ENCODE measurements at places on chromosomes 16 and 17.

- DNase-seq = no peak
Observed at GRCh38 chr17:2368359-2368758, 31.1 kb downstream of the SGSM2 start.

GRCh38 chr17:77480509-77481215 lies 339.9 kb downstream of the SEC14L1 start:
- no peak for DNase-seq

GRCh38 chr17:27321372-27321771 lies 27.5 kb downstream of the WSB1 start:
- DNase-seq = no peak

GRCh38 chr17:73783945-73784603 lies 139.8 kb upstream of the SDK2 start:
- DNase-seq = no peak

DNA sequence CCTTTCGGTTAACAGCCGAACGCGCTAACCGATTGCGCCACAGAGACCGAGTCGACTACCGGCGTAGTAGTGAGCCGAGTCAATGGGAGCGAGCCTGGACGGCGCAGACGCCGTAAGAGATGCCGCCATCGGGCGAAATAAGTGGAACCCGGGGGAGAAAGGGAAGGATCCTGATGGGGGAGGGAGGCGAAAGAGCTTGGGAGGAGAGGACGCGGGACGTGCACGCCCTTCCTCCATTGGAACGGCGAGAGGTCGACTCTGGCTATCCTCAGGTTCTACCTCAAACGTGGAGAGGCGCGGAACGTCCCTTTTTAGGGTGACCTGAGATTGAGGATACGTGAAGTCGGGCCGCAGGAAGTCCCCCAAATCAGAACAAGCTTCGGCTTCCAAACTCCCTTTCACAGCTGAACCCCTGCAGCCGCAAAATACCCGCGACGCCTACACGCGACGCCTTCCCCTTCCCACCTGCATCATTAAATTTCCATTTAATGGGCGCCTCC lies 683 bp upstream of the PSMB3 start:
- peak; percentile 65 for DNase-seq

- no peak for DNase-seq
Observed at GRCh38 chr17:78364436-78365281, 4.8 kb upstream of the SOCS3 start.

DNA sequence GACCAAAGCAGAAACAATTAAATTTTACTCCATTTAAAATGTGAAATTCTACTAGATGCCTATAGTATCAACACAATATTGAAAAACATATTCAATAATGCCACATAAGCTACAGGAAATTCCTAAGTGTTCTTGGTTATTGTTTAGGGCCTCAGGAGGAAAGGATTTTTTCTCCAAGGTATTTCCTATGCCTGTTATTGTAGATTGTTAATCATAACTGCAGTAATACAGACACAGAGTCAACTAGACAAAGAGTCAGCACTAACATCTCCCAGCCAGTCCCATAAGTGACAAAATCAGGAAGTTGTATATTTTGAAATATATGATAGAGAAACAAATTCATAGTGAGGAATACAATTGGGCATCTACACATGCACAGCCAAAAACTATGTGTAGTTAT lies 782.7 kb upstream of the KIF2B start:
- no peak for DNase-seq

DNA sequence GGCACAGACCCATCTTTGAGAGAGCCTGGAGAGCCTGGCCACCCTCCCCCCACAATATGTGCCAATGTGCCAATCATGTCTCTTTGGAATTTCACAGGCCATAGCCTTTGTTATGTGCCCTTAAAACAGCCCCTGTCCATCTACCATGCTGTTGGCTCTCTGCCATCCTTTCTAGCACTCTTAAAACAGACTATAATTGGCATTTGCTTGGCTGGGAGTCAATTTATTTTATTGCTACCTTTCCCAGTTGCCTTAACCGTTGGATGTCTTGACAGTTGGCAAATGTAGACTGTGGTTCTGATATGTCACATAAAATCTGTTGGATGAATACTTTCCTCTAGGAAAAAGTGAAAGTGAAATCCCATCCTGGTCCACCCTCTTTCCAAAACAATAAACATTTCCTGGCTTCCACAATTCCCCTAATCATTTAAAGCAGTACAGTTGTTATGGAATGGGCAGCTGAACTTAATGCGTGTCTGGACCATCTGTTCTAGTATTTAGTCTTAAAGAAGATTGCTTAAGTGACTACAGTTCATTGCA lies 394.0 kb downstream of the KCNJ2 start:
- DNase-seq = no peak

DNA sequence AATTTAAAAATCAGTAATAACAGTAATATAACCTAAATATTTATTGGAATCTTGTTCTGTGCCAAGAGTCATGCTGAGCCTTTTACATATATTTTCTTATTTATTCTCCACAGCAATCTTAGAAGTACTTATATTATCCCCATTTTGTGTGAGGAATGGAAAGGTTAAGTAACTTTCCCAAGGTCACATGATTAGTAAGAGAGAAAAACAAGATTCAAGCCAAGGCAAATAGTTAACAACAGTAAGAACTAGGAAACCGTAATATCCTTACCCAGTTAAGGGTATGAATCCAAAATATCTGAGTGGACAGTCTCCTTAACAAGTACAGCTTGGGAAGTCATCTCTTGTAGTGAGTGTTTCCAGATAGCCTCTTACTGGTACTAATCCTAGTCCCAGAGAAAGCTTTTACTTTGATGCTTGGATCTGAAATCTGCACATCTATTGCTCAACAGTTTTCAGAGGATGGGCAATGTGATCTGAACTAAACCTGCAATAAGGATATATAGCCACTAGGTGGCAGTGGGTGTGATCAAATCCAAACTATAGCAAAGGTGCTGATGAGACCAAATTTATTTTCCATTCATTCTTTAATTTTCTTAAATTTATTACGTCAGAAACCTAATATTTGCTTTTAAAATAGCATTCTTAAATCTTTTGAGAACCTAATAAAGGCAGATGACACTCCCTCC lies 23.3 kb downstream of the SHISA6 start:
- no peak for DNase-seq

GRCh38 chr17:60314423-60314822 lies 77.5 kb downstream of the USP32 start:
- no peak for DNase-seq

DNA sequence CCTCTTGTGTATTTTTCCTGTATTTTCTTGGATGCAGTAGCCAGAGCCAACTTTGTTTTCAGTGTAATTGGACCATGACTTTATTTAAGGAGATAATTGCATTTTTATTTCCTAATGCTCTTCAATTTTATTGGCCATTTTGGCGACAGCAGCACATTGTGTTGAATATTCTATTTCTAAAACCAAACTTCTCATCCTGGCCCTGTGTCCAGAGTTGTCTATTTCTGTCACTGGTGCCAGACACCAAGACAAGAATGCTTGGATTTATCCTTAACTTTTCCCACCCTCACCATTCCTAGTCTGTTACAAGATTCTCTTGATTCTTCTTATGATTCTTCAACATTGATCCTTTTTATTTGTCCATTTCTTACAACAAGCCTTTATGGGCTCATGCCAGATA lies 37.1 kb downstream of the ARHGAP44 start:
- no peak for DNase-seq

DNA sequence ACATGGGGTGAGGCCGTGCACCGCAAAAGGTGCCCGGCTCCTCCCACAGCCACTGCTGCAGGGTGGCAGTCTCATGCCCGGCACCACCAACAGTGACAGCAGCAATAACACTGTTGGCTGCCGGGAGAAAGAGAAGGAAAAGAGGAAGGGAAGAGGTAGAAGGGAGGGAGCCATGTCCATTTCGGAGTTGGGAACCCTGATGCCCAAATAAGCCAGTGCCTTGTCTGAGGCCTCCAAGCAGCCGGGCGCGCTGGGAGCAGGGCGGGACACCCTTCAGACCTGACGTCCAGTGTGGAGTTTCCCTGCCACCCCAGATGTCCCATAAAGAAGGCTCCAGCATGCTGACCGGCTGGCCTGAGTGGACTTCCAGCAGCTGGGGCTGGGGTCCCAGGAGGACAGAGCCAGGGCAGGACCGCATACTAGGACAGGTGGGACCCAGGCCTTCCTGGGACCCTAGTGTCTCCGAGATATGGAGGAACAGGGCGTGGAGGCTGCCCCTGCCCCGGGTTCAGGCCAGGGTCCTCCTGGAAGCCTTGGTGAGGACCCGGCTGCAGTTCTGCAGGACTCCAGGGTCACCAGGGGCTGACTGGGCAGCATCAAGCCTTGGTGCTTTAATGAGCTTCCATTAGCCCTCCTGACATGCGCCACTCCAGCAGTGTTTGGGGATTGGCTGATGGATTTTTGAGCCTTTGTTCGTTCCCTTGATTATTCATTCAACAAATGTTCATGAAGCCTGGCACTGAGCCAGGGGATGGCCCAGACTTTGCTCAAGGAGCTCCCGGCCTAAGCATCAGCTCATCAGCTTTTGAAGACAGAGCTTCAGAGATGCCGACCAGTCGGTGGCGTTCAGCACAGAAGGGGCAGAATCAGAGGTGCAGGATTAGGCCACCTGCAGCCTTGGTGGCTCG lies 223.6 kb upstream of the CIBAR2 start:
- DNase-seq = no peak

GRCh38 chr16:12474806-12475410 lies 328.8 kb downstream of the CPPED1 start:
- no peak for DNase-seq

- DNase-seq = no peak
Observed at GRCh38 chr17:15971098-15971678, 26.3 kb downstream of the ADORA2B start.

DNA sequence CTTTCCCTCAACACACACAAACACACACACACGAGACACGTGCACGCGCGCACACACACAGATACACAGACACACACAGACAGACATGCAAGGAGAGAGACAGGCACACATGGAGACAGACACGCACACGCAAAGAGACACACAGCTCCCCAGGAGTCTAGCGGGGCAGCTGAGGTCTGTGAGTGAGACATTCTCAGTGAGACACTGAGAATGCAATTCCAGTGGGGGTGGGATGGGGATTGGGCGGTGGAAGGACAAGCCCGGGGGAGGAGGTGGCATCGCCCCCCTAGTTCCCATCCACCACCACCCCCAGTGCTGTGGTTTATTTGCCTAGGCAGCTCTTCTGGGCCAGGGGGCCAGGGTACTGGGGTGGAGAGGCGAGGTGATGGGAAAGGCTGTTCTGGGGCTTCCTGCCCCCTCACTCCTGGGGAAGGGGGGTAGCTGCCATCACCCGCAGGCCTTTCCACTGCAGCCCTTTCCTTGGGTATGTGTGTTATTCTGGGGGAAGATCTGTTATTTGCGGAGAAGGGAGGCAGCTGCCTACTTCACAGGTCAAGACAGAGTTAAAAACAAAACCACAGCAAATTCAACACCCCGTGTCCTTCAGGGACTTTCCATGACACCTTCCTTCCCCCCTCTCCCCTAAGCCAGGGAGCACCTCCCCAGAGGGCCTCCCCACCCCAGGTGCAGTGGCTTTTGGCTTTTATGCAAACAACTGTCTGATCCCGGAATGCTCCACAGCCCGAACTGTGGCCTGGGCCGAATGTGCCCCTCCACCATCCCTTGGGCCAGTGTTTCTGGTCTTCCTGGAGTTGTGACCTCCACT lies 18.0 kb downstream of the GRB7 start:
- DNase-seq = peak; percentile 25

DNA sequence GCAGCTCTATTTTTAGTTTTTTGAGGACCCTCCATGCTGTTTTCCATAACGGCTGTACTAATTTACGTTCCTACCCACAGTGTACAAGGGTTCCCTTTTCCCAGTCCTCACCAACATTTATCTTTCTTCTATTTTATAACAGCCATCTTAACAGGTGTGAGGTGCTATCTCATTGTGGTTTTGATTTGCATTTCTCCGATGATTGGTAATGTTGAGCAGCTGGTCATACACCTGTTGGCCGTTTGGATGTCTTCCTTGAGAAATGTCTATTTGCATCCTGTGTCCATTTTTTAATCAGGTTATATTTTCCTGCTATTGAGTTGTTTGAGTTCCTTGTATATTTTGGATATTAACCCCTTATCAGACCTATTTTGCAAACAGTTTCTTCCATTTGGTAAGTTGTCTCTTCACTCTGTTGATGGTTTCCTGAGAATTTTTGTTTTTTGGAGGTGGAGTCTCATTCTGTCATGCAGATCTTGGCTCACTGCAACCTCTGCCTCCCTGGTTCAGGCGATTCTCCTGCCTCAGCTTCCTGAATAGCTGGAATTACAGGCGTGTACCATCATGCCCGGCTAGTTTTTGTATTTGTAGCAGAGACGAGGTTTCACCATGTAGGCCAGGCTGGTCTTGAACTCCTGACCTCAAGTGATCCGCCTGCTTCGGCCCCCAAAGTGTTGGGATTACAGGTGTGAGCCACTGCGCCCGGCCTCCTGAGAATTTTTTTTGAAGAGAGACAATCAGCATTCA lies 279.6 kb downstream of the SNX29 start:
- DNase-seq = no peak

GRCh38 chr17:57142925-57143324 lies 57.9 kb downstream of the AKAP1 start:
- DNase-seq = no peak

DNA sequence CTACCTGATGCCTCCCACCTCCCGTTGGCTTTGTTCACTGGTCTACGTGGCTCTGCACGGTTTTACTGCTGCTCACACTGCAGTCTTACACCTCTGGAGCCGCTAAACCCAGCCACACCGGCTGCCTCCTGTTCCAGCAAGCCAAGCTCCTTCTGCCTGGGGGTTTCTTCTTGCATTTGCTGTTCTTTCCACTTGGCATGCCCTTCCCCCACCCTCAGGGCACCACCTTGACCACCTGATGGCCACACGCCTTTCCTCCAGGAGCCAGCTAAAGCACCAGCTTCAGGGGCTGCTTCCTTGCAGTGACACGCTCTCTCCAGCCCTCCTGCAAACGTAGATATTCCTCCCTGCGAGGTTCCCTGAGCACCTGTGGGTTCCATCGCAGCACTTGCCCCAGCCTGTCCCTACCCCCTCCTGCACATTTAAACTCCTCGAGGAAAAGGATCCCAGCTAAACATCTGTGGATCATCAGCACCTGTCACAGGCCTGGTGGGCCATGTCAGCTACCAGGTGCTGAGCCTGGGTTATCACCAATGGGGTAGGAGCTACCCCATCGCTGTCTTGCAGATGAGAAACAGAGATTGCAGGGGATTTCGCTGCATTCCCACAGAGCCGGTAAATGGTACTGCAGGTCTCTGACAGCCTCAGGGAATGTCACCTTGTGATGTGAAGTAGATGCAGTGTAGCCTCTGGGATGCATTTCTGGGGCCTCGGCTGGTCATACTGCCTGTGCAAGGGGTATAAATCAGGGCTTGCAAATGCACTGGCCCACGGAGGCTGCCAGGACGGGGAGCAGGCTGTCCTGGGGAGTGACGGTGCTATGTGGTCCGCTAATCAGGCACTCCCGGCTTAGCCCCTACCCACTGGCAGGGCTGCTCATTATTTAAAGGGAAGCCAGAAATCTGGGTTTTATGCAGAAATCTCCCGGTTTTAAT lies 285.2 kb downstream of the CPPED1 start:
- DNase-seq = no peak

- no peak for DNase-seq
Observed at GRCh38 chr16:68823401-68824135, 19.8 kb upstream of the TANGO6 start.

- DNase-seq = no peak
Observed at GRCh38 chr17:17186551-17187505, 19.3 kb downstream of the PLD6 start.

Data from T-helper 2 cell (primary cell).